ENCODE measurements at places on chromosomes 6 and 20.

GRCh38 chr6:152087096-152087495 is 279.6 kb downstream of the ESR1 start:
- DNase-seq, result no peak

DNA sequence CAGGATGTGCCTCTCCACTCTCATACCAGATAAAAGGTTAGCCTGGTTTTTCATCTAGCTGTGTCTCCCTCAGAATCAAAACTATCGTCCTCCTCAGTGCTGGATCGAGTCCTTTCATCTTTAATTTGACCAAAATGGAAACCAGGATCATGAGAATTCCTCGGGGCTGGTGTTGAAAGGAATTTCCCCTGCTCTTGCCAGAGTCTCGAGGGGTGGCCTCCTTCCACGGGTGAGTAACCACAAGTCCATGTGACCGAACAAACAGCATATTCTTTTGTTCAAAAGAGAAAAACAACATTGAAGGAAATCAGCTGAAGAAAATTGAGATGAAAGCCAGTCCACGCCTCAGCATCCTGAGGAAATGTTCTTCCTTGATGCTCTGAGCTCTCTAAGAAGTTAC is 165.9 kb upstream of the CDYL start:
- DNase-seq, result no peak

DNA sequence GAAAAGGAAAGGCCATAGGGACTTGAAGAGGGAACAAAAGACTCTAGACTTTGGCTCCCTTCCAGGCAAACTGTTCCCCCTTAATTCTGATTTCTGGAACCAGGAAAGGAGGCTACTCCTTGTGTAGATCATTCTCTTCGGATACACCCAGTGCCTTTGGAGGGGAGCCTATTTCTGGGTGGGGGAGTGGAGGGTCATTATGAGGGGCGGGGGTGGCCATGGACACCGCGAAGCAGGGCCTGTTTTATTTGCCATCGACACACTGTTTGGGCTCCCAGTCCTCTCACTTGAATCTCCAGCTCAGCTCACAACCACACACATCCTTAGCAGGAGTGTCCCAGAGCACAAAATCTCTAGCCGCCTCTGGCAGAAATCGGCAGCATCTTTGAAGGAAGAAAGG is 132.3 kb downstream of the PXDC1 start:
- DNase-seq, result no peak

GRCh38 chr6:36241728-36242127 is 28.1 kb upstream of the PNPLA1 start:
- no peak for DNase-seq

DNA sequence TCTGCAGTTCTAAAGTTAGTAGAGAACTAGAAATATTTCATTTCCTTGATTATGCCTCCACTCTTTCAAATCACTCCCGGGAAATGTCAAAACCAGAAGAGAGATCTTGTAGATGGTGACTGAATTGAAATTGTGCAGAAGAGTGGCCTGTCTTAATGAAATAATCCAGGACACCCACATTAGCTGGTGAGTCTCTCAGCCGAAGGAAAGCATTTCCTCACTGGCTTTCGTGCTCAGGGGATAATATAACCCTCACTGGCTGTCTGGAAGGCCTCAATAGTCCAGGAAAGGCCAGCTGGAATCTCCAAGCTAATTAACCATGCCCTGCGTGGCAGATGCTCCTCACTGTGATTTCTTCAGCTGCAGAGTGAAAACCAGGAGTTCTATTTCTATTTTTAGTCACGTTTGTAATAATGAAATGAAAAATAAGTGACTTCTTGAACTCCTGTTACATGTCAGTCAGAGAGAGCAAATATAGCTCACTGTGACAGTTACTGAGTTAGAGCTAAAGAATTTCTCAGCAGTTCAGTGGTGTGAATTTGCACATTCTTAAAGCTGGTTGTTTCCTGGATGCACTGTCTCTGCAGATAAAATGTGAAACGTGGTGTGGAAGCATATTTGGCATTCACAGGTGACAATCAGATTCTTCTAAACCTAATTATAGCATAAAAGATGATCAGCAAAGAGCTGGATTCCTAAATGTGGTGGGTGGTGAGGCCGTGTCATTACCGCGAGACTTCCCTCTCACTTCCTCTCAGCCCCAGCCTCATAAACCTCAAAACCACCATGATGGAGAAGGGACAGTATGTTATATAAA is 211.7 kb downstream of the LMBRD1 start:
- DNase-seq, result no peak

- DNase-seq, result no peak
These were observed 264.1 kb upstream of the CDYL start for GRCh38 chr6:4512051-4512471.

DNA sequence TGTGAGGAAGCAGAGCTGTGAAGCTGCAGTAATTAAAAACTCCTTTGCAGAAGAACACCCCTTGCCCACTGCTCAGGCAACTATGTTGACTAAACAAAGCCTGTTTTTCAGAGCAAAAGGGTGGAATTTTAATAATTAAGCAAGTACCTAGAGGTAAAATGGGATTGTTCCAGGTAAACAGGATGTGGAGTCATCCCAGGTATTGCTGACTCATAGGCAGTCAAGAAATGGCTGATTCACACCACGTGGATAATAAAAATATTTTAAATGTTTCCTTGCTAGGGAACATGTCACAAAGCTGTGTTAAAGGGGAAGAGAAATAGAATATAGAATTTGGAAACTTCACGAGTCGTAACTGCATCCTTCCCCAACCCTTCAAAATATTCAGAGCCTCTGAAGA is 491.8 kb downstream of the BTBD3 start:
- DNase-seq, result no peak

- no peak for DNase-seq
These were observed 44.9 kb upstream of the TMEM170B start for GRCh38 chr6:11492464-11493290.

GRCh38 chr20:38112930-38113294 is 52.2 kb downstream of the TGM2 start:
- no peak for DNase-seq

DNA sequence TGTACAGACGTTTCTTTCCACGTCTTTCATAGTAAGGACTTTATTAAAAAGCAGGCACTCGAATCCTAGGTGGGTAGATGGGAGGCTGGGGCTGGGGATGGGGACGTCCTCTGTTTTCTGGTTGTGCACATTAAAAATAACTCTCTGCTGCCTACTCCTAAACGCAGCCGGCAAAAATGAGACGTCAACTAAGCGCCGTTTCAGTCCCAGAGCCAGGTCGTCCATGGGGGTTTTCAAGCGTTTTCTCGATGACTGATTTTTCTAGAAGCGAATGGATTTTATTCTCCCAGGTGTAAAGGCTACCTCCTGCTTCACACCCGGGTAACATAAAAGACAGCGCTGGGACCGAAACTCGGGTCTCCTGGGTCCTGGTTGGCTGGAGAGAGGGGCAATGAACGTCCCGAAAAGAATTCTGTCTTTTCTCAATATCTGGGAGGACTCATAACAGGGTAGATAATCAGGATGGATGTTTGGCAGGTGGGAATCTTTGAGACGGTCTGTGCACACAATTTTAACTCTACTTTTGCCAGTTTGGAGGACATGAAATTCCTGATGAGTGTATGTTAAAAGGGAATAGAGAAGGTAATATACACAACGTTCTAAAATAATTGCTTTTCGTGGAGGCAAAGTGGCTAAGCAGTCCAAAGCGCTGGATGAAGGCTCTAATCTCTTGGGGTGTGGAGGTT is 25.2 kb downstream of the GPX6 start:
- DNase-seq, result no peak

DNA sequence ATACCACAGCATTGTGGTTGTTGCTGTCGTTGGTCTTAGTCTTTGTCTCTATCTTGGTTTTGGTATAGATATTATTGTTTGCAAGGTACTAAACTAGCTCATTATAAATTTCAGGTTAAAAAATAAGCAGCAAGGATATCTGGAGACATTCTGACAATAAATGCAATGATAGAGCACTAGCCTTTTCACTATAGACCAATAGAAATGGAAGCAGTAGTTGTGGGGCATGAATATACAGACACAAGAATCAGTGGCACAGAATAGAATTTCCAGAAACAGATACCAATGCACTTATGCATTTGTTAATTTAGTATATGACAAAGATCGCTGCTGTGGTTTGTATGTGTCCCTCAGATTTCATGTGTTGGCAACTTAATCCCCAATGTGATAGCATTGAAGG is 31.1 kb upstream of the CFAP206 start:
- no peak for DNase-seq

DNA sequence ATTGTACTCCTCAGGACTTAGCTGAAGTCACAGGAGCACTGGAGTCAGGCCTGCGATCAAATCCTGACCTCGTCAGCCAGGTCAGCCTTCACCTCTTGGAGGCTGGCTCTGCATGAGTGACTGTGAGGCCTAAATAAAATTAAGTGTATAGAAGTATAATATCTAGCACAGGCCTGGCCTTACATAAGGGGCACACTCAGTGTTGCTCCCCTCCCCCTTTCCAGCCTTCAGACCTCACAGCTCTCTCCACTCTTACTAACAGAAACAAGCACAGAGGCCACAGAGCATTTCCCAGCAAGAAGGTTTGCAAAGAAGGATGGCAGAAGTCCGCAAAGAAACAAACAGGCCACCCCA is 84.8 kb downstream of the TRERF1 start:
- DNase-seq, result no peak

DNA sequence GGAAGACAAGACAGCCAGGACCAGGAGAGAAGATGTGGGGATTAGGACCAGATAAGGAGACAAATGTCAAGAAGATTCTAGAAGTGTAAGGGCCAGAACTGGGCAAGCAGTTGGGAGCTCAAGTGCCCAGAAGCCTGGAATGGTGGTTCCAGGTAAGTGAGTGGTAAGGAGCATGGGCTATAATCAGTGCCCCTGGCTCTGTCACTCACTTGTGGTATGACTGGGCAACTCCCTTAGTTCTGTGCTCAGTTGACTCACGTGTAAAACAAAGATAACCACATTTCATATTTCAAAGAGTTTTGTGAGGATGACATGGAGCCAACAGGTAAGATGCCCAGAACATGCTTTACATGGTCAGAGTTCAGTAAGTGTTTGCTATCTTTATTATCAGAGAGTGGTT is 11.2 kb downstream of the CCDC167 start:
- DNase-seq, result no peak

DNA sequence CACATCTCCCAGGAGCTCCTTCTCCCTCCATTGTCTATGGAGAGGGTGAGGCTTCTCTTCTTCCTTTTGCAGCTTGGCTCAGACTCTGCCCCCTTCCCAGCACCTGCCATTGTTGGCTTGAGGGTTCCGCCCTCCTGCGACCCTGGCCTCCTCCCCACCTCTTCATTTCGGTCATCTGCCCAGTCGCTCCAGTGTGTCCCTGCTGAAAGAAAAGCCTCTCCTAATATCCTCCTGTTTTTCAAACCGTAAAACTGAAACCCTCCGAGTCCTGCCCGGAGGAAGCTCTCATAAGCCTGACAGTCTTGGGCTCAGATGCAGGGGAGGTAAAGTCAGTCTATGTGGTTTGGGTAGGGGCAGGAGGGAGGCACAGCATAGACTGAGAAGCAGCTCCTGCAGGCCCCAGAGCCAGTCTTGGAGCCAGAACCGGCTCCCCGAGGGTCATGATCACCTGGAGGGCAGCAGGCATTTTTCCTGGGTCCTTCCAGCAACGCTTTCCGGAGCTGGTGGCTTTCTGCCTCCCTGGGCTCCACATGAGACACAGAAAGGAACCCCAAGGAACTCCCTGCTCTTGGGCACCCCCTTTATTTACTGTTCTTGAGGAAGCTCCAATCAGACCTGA is 235.1 kb downstream of the SMOC2 start:
- no peak for DNase-seq

All from NCI-H748 treated with DMSO at 0.1 percent for 48 hours (cell line).